NCI-H1930 (cell line): ENCODE measurements at places on chromosomes 12 and 14.

- DNase-seq, result no peak
Measured at GRCh38 chr12:75944097-75944904, 87.3 kb downstream of the PHLDA1 start.

- no peak for DNase-seq
Measured at GRCh38 chr12:21292111-21292510, 42.6 kb downstream of the SLCO1A2 start.

DNA sequence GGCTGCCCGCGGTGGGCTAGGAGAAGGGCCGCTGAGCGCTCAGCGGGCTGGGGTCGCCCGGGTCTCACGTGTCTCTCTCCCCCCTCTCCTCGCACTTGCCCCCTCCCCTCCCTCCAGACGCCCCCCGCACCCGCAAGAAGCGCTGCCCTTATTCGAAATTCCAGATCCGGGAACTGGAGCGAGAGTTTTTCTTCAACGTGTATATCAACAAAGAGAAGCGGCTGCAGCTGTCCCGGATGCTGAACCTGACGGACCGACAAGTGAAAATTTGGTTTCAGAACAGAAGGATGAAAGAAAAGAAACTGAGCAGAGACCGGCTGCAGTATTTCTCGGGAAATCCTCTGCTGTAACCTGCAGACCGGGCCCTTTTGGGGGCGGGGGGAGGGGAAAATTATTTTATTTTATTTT is 314 bp upstream of the HOTAIR start:
- DNase-seq, result no peak

DNA sequence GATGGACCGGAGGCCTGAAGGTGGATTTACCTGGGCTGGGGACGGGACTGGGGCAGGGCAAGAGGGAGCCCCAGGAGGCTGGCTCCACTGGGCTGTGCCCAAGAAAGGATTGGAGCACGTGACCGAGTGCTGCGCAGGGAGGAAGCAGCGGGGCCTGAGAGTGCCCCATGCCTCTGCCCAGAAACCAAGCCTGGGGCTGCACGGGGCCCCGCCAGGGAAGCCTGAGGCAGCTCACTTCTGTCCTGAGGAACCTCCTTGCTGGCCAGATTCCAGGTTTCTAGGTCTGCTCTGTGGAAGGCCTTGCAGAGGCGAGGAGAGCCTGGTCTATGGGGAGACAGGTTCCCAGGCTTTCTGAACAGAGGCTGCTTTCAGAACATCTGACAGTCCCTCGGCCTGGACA is 10.4 kb downstream of the NGB start:
- no peak for DNase-seq

GRCh38 chr12:124519746-124520145 is 47.7 kb downstream of the NCOR2 start:
- DNase-seq, result no peak

DNA sequence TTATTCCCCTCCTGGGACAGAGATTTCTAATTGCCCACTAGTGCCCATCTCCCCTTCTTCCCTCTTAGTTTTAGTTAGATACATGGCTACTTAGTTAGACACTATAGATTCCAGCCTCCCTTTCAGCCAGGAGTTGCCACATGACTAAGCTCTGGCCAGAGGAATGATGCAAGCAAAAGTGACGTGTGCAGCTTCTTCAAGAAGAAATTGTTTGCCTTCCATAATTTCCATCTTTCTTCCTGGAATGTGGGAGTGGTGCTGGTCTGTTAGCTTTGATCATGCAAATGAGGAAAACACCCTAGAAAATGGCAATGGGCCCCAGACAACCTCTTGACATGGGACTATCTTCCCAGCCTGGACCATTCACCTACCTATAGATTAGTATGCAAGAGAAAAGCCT is 21.4 kb downstream of the CCDC177 start:
- DNase-seq, result no peak

GRCh38 chr12:110739894-110740293 is 2.8 kb downstream of the PPP1CC start:
- DNase-seq, result no peak

- no peak for DNase-seq
Measured at GRCh38 chr12:125198652-125199051, 133.4 kb downstream of the AACS start.

- no peak for DNase-seq
Measured at GRCh38 chr14:55781046-55781445, 201.0 kb downstream of the KTN1 start.

DNA sequence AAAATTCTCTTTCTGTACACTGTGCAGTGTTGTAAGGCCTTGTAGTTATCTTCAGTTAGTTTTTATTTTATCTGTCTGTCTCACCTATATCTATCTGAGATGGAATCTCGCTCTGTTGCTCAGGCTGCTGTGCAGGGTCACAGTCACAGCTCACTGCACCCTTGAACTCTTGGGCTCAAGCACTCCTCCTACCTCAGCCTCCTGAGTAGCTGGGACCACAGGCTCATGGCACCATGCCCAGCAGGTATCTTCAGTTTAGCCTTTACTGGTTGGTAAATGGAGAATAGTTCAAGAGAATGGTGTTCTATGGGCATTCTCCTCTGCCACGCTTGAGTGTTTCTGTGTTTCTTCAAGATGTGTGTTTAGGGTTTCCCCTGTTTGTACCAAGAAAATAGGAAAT is 13.6 kb downstream of the TULP3 start:
- DNase-seq, result no peak

GRCh38 chr14:93262446-93262845 is 55.4 kb downstream of the UBR7 start:
- no peak for DNase-seq
